PC-3 (cell line): ENCODE measurements at places on chromosomes 5 and 9.

GRCh38 chr9:19411316-19411715 lies 2.5 kb downstream of the ACER2 start:
- no peak overlapping the region for H3K4me3 ChIP-seq
- H3K4me1 ChIP-seq, result peaks cover 15% of the 10 kb centered on the region
- no peak overlapping the region for H3K27ac ChIP-seq

DNA sequence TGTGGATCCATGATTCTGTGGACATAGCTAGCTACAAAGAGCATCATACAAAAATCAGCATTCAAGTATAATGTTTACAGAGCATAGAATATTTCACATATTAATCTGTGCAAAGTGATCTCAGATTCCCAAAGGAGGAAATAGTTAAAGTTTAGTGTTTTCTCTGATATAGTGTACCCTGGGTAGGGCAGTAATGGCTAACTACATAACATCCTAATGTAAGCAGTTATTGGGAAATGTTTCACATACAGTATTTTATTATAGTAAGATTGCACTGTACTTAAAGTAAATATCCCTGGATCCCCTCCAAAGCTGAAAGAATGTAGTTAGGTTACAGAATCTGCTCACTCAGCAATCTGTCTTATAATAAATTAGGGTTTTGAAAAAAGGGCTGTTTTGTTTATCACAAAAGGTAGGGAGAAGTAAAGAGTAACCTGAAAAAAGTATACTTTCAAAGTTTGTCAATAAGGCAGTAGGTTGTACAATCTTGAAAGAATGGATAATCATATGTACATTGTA lies 52.5 kb upstream of the SMARCA2 start:
- DNase-seq, result no peak
- H3K36me3 ChIP-seq, result no peaks in the 10 kb centered on the region
- H3K4me3 ChIP-seq, result no peak overlapping the region
- H3K27me3 ChIP-seq, result peaks cover 38% of the 10 kb centered on the region
- H3K4me1 ChIP-seq, result no peaks in the 10 kb centered on the region

- H3K4me3 ChIP-seq, result no peak overlapping the region
- no peak overlapping the region for H3K27ac ChIP-seq
- no peaks in the 10 kb centered on the region for H3K4me1 ChIP-seq
- no peaks in the 10 kb centered on the region for H3K36me3 ChIP-seq
- H3K27me3 ChIP-seq, result no peaks in the 10 kb centered on the region
- DNase-seq, result no peak
Observed at GRCh38 chr9:114258866-114259797, 63.8 kb upstream of the ORM1 start.

- H3K4me1 ChIP-seq, result no peaks in the 10 kb centered on the region
- no peak for DNase-seq
- H3K4me3 ChIP-seq, result no peak overlapping the region
Observed at GRCh38 chr9:76198336-76198735, 195.9 kb downstream of the RFK start.

- no peak overlapping the region for H3K27ac ChIP-seq
- H3K36me3 ChIP-seq, result no peaks in the 10 kb centered on the region
- no peaks in the 10 kb centered on the region for H3K27me3 ChIP-seq
- no peak for DNase-seq
- no peak overlapping the region for H3K4me3 ChIP-seq
- peaks cover 9% of the 10 kb centered on the region; the same call in 1 of the 2 replicates for H3K4me1 ChIP-seq
Observed at GRCh38 chr5:88888291-88888690, 5.3 kb upstream of the MEF2C start.

GRCh38 chr9:97560851-97561250 lies 59.4 kb downstream of the TMOD1 start:
- H3K36me3 ChIP-seq, result no peaks in the 10 kb centered on the region
- no peak overlapping the region for H3K27ac ChIP-seq
- H3K4me1 ChIP-seq, result peaks cover 9% of the 10 kb centered on the region; the same call in 1 of the 2 replicates
- no peak overlapping the region for H3K4me3 ChIP-seq
- no peak for DNase-seq

- no peak overlapping the region for H3K4me3 ChIP-seq
- no peaks in the 10 kb centered on the region for H3K27me3 ChIP-seq
- H3K27ac ChIP-seq, result no peak overlapping the region
- peaks cover 5% of the 10 kb centered on the region for H3K4me1 ChIP-seq
- H3K36me3 ChIP-seq, result no peaks in the 10 kb centered on the region
Observed at GRCh38 chr5:138459311-138459933, 5.9 kb upstream of the EGR1 start.

DNA sequence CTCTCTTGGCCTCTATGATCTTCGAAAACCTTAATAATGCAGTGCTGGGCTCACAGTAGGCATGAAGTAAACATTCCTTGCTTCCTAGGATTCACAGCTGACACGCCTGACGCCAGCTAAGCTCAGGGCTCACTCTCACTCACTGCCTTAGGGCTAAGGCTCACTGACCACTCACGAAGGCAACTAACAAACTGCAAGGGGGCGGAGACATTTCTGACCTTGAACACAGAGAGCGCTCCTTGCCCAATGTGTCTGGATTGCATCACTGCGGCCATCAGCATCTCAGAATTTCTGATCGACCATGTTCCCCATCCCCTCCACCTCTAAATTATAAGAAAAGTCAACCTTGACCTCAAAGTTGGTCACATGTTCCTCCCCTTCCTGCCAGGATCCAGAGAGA lies 372.6 kb downstream of the EBF1 start:
- no peaks in the 10 kb centered on the region for H3K36me3 ChIP-seq
- H3K4me3 ChIP-seq, result no peak overlapping the region
- no peaks in the 10 kb centered on the region for H3K27me3 ChIP-seq
- DNase-seq, result no peak
- H3K4me1 ChIP-seq, result no peaks in the 10 kb centered on the region
- no peak overlapping the region for H3K27ac ChIP-seq

DNA sequence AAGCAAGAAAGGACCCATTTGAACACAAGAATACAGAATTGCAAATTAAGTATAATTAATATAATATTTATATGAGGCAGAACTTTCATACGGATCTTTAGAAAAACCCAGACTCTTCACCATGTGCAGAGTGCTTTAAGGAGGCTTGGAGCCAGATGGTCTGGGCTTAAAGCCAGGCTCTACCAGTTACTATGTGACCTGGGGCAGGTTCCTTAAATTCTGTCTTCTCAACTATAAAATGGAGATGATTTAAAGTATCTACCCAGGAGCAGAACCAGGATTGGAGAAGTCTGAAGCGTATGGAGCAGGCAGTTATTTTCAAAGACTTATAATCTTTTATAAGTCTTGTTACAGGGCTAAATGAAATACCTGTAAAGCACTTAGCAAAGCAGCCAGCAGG lies 202.1 kb downstream of the TSSK1B start:
- DNase-seq, result peak; percentile 21
- peaks cover 29% of the 10 kb centered on the region for H3K4me1 ChIP-seq
- H3K36me3 ChIP-seq, result no peaks in the 10 kb centered on the region
- no peak overlapping the region for H3K4me3 ChIP-seq
- 0 out of 2 replicates have a peak, but pooled peaks cover 5% of the 10 kb centered on the region for H3K27me3 ChIP-seq

DNA sequence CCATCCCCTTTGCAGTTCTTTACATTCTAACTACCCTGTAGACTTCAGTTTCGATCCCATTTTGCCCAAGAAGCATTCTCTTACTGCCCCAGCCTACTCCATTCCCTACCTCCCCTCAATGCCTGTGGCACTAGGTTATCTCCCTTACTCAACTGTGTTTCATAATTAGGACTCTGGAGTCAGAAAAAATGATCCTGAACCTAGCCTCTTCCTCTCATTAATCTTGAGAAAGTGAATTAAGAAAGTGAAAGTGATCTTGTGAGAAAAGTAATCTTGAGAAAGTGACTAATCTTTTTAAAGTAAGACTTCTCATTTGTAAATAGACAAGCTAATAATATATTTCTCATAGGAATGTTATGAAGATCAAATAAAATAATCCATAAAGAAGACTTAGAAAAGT lies 444.0 kb upstream of the TRPC7 start:
- peaks cover 36% of the 10 kb centered on the region for H3K4me1 ChIP-seq
- no peaks in the 10 kb centered on the region for H3K36me3 ChIP-seq
- no peak overlapping the region; the same call in 1 of the 2 replicates for H3K27ac ChIP-seq
- no peaks in the 10 kb centered on the region for H3K27me3 ChIP-seq

DNA sequence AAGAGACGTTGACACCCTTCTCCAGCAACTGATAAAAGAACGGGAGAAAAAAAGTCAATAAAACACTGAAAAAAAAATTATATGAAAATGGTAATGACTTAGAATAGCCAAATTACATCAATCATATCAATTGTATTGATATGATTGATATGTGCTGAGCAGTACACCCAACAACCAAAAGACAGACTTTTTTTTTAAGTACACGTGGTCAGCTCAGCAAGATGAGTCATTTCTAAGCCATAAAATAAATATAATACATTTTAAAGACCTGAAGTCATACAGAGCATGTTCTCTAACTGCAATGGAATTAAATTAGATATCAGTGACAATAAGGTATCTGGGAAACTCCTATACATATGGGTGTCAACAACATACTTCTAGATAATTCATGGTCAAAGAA lies 30.9 kb upstream of the OLFM1 start:
- no peaks in the 10 kb centered on the region for H3K36me3 ChIP-seq
- H3K4me3 ChIP-seq, result no peak overlapping the region
- 0 out of 2 replicates have a peak, but pooled peaks cover 17% of the 10 kb centered on the region for H3K27me3 ChIP-seq
- H3K27ac ChIP-seq, result no peak overlapping the region
- peak; percentile 4 for DNase-seq

DNA sequence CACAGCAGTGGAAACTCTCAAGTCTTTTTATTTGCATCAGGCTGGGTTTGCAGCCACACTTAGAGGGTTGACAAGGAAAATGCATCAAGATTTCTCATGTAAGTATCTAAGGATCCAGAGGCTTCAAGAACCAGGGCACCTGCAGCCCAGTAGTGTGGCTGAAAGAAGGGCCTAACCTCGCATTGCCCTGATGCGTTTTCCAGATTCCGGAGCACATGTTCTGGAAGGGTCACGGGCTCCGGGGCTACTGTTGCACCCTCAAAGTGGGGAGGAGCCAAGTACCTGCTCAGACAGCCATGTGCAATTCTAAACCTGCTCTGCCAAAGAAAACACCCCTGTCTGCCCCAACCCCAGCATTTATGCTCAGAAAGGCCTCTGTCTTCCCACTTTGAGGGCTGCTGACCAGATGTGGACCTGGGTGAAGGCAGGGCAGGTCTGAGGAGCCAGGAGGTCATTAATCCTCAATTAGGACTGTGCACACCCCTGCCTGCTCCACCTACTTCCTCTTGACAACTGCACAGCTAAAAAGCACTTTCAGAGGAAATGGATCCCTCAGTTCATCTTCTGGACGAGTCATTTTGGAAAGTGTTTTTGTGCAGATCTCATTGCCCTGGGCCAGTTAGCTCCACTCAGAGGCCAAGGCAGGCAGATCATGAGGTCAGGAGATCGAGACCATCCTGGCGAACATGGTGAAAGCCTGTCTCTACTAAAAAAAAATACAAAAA lies 110.7 kb downstream of the SAXO1 start:
- no peak for DNase-seq
- no peaks in the 10 kb centered on the region for H3K4me1 ChIP-seq

GRCh38 chr5:34576891-34577666 lies 79.0 kb upstream of the RAI14 start:
- no peak overlapping the region for H3K4me3 ChIP-seq
- peak overlapping the region; percentile 70 for H3K27ac ChIP-seq
- DNase-seq, result peak; percentile 62
- H3K4me1 ChIP-seq, result peaks cover 12% of the 10 kb centered on the region
- no peaks in the 10 kb centered on the region for H3K36me3 ChIP-seq

- H3K27me3 ChIP-seq, result no peaks in the 10 kb centered on the region
- no peak overlapping the region for H3K4me3 ChIP-seq
- H3K27ac ChIP-seq, result no peak overlapping the region
- no peaks in the 10 kb centered on the region for H3K4me1 ChIP-seq
- no peak for DNase-seq
Observed at GRCh38 chr5:84370176-84370575, 14.5 kb downstream of the EDIL3 start.

GRCh38 chr5:35617435-35618303 lies at the start of gene SPEF2:
Gene SPEF2, plus strand, starts transcription at chr5:35617863. Its CDS starts 135 bp downstream, at chr5:35617998.
- H3K36me3 ChIP-seq, result no peaks in the 10 kb centered on the region
- peak within 1 kb of the TSS; percentile 92 for H3K4me3 ChIP-seq
- H3K4me1 ChIP-seq, result peaks cover 9% of the 10 kb centered on the region
- no peak within 1 kb of the TSS for H3K27ac ChIP-seq
- no peaks in the 10 kb centered on the region for H3K27me3 ChIP-seq
- peak; percentile 92 for DNase-seq

DNA sequence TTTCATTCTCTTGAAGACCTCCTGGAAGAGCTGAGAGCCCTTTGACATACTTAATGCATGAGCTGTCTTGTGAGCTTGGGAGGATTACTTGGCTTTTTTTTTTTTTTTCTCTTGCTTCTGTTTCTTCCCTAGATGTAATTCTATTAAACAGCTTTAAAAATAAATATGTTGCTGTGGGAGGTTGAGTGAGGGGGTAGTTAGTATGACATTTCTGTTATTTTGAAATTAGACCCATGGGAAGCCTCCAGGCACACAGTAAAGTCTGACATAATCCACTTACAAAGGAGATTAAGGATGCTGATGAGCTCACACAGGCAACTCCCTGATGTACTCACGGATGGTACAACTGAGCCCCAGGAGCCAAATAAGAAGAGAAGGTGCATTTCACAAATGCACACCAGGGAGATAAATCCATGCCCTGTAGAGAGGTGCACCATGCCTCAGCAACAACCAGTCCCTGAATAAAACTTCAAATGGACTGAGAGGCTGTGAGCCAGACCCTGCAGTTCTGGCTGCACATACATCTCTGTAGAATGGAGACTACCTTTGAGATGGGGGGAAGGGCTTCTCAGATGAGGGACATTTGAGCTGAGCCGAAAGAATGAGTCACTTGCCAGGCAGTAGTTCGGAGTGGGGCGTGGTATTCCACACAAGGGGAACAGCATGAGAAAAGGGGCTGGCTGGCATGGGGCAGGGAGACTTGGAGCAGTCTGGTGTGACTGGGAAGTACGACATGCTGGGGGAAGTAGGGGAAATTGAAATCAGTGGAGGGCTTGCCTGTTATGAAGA lies 68.7 kb downstream of the ACTL7B start:
- H3K4me3 ChIP-seq, result no peak overlapping the region
- no peak overlapping the region for H3K27ac ChIP-seq
- no peaks in the 10 kb centered on the region for H3K27me3 ChIP-seq
